ENCODE measurements at places on chromosomes 7 and 10.

- no peak for DNase-seq
Measured at GRCh38 chr7:20307119-20307518, 23.6 kb upstream of the ITGB8 start.

GRCh38 chr10:58511765-58512490 lies 744 bp upstream of the BICC1 start:
- no peak for DNase-seq

DNA sequence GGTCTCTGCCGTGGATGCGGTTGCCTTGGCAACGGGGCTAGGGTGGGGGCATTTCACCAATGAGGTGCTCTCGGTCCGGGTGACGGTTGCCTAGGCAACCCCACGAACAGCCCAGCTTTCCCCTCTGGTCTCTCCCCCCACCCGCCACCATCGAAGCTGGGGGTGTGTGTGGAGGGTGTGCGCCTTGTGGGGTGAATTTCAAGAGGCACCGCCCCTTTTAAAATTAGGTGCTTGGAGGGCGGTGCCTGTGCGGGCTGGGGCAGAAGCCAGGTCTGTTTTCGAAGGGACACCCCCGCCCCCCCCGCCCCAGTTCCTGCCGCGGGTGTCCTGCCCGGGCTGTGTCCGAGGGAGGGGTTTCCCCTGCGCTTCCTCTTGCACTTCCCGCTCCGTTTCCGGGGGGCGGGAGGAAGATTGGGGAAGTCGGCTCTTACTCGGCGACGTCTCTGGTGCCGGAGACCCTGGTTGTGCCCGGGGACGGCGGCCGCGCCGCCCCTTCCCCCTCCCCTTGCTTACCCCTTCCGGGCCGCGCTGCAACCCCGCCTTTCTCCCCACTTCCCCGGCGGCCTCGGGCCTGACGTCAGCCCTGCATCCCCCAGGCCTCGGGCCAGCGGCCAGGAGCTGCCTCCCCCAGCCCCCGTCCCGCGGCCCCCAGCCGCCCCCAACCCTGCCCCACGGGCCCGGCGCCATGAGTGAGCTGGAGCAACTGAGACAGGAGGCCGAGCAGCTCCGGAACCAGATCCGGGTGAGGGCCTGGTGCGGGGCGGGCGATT lies 2.2 kb downstream of the GNB2 start:
- peak; percentile 56 for DNase-seq

DNA sequence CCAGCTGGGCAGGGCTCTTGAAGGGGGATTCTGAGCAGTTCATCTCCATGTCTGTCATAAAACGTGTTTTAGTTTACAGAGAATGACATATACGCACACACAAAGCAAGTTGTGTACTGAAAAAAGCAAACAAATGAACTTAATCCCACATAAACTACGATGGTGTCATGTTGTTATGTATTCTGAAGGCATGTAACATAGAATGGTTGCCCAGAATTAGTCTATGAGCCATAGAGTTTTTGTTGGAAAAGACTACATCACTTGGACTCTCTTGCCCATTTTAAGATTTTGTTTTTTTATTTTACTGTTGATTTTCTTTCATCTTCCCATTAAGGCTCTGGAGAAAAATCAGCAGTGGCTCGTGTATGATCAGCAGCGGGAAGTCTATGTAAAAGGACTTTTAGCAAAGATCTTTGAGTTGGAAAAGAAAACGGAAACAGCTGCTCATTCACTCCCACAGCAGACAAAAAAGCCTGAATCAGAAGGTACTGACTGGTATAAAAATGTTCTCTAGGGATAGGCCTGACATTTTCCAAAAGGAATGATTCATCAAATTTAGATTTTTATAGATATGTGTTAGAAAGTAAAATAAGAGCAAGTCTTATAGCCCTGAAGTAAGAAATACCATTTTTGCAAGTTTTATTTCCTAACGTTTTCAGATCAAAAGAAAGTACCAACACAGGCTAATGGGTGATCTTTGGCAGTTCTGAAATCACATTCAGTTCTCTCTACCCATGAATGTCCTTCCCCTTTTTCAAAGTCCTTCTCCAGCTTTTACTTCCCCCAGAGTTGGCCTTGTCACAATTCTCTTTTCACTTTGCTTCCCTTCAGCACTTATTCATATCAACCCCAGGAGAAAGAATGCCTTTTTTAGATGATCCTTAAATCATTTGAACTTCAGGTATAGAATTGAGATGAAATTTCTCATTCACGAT lies 18.9 kb downstream of the CEP55 start:
- no peak for DNase-seq

- no peak for DNase-seq
Measured at GRCh38 chr7:79459381-79459780, 5.9 kb upstream of the MAGI2 start.
